Psoas muscle (tissue), 8 donors: ENCODE measurements at places on chromosomes 11 and 22.

DNA sequence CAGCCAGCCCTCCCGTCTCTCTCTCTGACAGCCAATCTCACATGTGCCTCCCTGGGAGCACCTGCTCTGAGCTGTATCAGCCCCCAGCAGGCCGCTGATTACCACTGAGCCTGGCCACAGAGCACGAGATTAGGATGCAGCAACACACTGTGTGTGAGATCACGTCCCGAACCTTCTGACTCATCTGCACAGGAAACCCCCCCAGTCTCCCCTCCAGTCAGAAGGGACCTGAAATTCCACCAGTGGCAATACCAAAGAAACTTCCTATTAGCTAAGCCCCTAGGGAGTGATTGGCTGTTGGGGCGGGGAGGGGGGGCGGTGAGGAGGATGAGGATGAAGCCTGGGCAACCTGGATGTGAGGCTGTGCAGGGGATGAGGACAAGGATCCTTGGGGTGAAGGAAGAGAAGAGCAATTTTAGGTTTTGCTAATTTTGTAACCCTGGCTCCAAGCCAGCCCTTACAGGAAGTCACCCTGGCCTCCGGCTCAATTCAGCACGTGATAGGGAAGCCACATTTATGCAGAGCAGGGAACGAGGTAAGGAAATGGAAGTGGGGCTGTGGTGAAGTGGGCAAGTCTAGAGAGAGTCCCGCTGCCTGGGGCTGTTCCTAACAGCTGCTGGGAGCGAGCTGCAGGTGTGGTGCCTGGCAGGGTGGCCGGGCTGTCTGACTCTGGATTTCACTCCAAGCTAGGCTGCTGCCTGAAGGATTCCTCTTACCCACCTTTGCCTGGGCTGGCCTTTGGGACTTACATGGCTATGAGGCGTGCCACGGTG, 1.9 kb downstream of the SLC43A3 start:
- DNase-seq = peak; percentile 86

DNA sequence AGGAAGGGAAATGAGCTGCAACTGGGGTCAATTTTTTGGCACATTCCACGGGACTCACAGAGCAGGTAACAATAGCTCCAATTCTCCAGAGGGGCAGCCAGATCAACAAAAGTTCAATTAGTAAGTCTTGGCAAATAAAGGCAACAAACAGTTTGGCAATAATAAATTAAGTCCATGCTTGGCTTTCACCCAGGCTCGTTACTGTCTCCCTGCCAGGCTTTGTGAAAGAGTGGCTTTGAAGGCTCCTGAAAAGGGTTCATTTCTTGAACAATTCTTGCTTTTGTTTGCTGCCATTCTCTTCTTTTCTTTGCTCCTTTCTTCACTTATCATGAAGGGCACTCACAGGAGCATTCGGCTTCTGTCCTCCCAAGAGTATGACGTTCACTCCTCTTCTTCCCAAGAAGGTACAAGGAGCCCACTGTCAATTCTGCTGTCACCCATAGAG, 123.3 kb downstream of the APIP start:
- DNase-seq = peak; percentile 63

- DNase-seq = no peak
These were observed 15.0 kb downstream of the POGLUT3 start for GRCh38 chr11:108483163-108483562.

GRCh38 chr11:78883506-78883905, 308.8 kb upstream of the NARS2 start:
- DNase-seq = no peak

- no peak for DNase-seq
These were observed 395.9 kb upstream of the CCDC90B start for GRCh38 chr11:83681906-83682610.

DNA sequence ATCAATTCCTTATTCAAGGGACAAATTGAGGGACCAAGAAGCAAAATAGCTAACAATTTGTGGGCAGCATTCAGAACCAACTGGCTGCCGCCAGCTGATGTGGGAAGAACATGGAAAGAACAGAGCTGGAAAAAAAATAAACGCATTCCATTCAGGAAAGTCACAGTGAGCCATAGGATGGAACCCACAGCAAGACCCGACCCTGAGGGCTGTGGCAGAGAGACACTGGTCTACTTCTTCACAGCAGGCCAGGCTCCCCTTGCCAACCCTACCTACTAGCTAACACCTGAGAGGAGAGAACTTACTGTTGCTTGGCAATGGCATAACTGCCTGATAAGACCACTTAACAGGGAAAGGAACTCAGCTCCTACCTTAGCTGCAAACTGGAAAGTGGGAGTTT, 123.5 kb upstream of the APOA1 start:
- no peak for DNase-seq

GRCh38 chr11:7413961-7414915, 71.1 kb upstream of the OLFML1 start:
- no peak for DNase-seq

GRCh38 chr22:20080776-20081654, 974 bp downstream of the DGCR8 start:
- DNase-seq = no peak

GRCh38 chr22:22343581-22344296, 99.2 kb downstream of the VPREB1 start:
- DNase-seq = no peak

GRCh38 chr11:61853698-61854169, 25.6 kb downstream of the FADS2 start:
- DNase-seq = no peak

- no peak for DNase-seq
These were observed 324.7 kb downstream of the ETS1 start for GRCh38 chr11:128262463-128263345.

DNA sequence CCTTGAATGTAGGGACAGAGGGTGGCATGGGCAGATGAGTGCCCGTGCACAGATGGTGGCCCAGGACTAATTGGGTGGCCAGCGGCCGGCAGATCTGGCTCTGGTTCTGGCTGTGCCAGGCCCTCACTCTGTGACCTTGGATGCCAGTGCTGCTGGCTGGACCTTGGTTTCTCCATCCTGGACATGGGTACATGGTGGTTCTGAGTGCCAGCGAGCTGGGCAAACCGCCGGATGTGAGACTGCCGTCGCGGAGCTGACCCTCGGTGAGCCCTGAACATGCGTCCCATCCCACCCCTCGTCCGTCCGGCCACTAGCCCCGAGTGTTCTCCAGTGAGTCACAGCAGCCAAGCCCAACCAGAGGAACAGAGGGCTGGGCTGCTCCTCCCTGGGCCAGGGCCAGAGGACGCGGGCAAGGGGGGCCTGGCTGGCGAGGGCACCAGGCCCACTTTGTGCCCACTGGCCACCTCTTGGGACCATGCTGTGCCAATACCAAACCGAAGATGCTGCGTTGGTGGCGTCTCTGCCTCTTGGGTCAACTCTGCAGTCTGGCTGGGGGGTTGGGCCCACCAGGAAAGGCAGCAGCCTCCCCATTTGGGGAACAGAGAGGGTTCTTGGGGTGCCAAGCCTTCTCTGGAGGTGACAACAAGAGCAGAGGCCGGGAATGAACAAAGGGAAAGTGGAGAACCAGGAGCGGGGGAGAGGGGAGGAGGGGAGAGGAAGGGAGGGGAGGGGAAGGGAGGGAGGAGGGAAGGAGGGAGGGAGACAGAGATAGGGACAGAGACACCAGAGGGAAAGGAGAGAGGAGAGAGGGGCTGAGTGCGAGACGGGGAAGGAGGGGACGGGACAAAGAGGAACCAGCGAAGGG, 10.7 kb downstream of the LSP1 start:
- DNase-seq = peak; percentile 93

DNA sequence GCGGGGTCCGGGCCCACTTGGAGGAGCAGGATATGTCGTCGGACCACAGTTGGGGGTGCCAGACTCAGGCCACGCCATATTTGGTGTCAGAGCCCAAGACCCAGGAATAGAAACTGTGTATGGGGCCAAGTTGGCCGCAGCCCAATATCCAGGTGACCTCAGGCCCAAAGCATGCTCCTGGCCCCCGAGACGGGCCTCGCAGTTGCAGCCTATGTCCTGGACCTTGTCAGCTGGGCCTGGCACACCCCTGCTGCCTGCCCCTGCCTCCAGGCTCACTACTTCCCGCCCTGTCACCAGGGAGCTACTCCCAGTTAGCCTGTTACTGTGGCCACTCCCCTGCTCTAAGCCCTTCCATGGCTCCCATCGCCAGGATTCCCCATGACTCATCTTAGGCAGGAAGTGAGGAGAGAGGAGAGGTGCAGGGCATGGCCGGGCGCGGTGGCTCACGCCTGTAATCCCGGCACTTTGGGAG, 23.1 kb downstream of the A4GALT start:
- peak; percentile 97 for DNase-seq

GRCh38 chr22:36775586-36775963, 344 bp downstream of the IFT27 start:
- DNase-seq = peak; percentile 33

DNA sequence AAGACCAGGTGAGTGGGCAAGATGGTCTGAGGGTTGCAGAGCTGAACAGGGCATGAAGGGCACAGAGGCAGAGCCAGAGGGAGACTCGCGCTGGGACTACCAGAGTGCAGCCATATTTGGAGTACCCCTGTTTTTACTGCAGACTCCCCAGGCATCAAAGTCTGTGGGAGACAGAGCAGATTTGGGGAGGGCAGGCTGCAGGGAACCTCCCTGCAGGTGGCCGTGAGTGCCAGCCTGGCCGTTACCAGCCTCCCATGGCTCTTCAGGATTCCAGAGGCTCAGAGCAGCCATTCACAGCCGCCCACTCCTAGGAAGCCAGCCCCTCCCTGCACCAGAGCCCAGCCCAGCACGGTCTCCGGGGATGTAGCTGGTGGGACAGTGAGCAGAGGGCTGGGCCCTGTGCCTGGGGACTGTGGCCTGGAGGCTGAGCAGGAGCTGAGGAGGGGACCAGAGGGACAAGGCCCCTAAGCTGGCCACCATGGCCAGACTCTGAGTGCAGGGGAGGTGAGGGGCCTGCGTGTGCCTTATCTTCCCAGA, at the start of gene SEPTIN3:
Gene SEPTIN3, plus strand, starts transcription at position 334 of the 537 bp plus-strand sequence. CDS start 2,050 bp downstream, outside the sequence.
- DNase-seq = no peak

- DNase-seq = no peak
These were observed 98.3 kb upstream of the CHRM4 start for GRCh38 chr11:46489656-46490560.

- no peak for DNase-seq
These were observed 41.4 kb upstream of the CREB3L1 start for GRCh38 chr11:46235777-46236688.

DNA sequence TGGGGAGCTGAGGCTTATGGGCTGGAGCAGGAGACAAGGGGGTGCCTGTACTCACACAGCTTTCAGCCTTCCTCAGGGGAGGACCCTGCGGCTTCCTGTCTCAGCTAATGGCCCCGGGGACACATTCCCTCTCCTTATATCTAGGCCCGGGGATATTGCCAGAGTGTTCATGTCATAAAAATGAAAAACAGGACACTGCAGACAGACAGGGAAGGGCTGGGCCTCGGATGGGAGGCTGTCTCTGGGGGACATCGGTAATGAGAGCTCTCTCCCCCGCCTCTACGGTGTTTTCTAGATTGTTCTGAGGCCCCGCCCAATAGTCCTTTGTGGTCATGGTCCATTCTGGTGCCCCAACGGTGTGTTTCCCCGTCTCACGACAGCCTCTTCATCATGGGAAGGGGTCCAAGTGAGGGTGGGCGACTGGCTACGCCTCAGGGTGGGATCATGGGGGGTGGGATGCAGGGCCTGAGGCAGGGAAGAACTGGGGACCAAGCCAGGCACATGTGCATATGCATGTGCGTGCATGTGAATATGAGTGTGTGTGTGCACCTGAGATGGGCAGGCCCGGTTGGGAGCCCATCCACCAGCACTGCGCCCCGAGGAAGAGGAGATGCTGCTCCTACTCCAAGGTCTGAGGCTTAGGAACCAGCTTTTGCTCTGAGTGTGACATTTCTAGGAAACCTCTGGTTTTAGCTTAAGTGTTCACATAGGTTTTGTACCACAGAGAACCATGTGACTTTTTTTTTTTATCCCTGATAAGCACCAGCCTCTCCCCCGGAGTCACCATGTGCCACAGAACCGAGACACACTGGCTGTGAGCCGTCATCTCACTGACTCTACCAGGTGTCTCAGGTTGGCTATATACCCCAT, 5.3 kb downstream of the ARVCF start:
- peak; percentile 33 for DNase-seq

- no peak for DNase-seq
These were observed 55.4 kb downstream of the CDON start for GRCh38 chr11:126007238-126007637.

GRCh38 chr11:10181811-10182210, 112.2 kb downstream of the SBF2 start:
- DNase-seq = no peak

GRCh38 chr11:129260750-129261149, 68.6 kb upstream of the ARHGAP32 start:
- DNase-seq = no peak

DNA sequence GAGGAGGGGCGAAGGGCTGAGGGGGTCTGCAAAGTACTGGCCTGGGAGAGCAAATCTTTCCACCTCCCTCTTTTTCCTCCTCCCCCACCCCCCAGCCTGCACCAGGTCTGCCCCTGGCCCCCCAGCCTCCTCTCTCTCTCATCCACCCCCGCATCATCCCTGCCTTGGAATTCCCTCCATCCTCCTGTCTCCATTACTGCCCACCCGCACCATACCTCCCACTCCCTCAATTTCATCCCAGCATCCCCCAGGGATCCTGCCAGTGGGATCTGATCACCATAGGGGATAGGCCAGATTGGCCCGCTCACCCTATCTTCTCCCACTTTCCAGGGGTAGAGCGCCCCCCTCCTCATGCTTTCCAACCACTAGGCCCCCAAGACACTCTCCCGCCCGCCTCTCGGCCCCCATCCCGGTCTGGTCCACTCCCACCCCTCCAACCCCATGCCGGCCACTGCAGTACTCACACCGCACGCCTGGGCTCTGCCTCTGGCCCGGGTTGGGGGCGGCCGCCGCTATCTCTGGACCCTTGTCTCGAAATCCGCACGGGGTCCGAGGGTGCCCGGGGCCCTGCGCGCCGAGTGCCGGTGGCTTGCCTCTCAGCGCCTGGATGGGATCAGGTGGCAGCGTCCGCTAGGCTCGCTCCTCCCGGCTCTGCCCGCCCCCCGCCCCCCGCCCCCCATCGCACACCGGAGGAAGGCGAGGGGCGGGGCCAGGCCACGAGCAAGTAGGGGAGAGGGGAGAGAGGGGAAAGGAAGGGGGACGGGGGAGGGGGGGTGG, at the start of gene GAL3ST3:
Gene GAL3ST3, minus strand, starts transcription at position 615 of the 777 bp plus-strand sequence. CDS start 3,746 bp downstream, outside the sequence.
- no peak for DNase-seq

- no peak for DNase-seq
These were observed 19.1 kb downstream of the OR51E1 start for GRCh38 chr11:4662876-4663275.

- DNase-seq = no peak
These were observed 31.9 kb upstream of the FAM181B start for GRCh38 chr11:82765466-82766034.

DNA sequence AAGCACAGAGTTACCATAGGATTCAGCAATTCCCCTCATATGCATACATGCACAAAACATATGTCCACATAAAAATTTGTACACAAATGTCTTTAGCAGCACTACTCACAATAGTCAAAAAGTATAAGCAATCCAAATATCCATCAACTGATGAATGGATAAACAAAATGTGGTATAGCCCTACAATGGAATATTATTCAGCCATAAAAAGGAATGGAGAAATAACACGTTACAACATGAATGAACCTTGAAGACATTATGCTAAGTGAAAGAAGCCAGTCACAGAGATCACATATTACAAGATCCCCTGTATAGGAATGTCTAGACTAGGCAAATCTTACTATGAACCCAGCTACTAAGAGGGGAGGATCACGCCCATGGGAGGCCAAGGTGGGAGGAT, 7.2 kb downstream of the PRR14L start:
- DNase-seq = no peak

- peak; percentile 93 for DNase-seq
These were observed at the start of gene FAM89B for GRCh38 chr11:65572356-65573051. Gene FAM89B, plus strand, starts transcription at chr11:65572538. Its CDS starts 132 bp downstream, at chr11:65572670.

- no peak for DNase-seq
These were observed 9.0 kb downstream of the TMPRSS5 start for GRCh38 chr11:113697111-113697510.
